ENCODE measurements at places on chromosomes 3 and 15.

DNA sequence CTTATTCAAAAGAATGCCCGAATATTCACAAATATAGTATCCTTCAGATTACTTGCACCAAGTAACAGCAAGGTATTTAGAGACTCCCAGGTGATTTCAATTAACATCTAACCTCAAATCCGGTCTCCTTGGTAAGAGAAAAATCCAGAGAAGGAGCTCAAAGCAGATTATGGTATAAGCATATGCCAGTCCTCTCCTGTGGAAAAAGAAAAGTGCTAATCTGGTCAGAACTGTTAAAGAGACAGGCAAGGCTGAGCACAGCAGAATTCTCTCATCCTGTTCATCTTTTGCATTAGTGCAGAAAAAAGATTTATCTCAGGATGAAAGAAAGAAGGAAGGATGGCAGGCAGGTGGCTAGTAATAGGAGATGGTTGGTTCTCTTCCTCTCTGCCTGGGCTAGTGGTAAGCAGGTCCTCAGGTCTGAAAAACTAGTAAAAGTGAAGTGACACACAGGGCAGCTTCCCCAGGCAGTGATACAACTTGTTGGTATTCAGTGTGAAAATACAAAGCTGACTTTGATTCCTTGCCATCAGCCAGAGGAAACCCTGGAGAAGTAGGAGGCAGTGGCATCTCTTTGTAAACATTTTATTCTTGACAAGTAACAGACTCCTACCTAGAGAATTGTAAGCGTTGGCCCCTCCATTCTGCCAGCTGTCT, 14.2 kb downstream of the ATXN7 start:
- no peak for DNase-seq

DNA sequence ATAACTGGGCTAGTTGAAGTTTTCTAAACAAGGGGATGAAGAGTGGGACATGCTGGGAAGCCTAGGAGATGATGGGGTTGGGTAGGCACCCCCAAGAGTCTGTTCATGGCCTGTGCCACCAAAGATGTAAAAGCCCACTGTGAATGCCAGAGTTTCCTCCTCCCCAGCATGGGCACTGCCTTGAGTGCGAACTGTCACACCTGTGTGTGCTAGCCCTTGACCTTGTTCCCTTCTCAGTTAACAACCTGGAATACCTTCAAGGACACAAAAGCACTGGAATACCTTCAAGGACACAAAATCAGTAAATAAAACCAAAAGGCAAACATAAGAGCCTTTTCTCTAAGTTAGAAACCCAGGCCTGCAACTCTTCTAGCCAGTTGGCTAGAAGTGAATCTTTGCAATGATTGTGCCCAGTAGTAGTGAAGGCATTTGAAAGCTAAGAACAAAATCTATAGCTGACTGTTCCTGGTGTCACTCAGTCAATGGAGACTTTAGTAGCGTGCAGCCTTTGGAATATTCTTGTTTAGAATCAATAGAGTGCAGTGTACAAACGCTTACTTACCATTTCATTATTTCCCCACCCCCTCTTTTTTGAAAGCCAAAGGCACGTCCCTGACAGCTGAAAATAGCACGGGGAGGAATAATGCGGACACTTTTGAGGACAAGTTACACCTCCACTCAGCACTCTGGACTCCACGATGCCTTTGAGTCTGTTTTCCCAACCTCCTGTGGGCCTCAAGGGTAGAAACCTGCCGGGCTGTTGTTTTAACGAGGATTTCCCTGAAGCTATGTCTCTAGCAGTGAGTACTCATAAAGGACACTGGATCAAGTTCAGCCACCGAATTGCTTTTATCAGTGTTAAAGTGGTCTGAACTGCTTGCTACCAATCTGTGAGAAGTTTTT, 24.2 kb downstream of the PSMD6 start:
- no peak for DNase-seq

- DNase-seq = no peak
Observed at GRCh38 chr3:69318410-69318809, 67.5 kb downstream of the FRMD4B start.

DNA sequence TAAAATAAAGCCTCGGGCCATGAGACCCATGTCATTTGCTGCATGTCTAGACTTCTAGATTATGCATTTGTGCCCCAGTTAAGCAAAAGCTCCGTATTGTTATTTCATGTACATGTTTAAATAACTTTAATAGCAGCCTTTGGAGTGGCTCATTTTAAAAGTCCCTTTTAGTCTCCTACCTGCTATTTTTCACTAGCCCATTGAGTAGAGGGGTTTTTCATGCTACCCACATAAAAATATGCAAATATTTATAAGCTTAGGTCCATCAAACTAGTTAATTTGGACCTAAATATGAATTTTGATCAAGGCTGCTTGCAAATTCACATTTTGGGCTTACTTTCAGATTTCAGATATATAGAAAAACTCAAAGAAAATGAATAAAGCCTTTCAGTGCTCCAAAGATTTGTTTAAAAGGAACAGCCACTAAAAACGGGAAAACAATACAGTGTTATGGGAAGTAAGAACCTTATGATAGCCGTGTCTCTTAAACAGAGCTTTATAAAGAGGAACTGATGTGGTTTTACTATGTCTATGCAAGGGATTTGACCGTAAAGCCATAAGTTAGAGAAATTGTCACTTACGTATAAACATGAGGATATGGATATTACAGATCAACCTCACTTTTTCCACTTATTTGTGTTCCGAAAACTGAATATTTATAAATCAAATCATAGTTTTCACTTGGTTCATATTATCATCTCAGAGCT, 30.0 kb downstream of the FILIP1L start:
- no peak for DNase-seq

DNA sequence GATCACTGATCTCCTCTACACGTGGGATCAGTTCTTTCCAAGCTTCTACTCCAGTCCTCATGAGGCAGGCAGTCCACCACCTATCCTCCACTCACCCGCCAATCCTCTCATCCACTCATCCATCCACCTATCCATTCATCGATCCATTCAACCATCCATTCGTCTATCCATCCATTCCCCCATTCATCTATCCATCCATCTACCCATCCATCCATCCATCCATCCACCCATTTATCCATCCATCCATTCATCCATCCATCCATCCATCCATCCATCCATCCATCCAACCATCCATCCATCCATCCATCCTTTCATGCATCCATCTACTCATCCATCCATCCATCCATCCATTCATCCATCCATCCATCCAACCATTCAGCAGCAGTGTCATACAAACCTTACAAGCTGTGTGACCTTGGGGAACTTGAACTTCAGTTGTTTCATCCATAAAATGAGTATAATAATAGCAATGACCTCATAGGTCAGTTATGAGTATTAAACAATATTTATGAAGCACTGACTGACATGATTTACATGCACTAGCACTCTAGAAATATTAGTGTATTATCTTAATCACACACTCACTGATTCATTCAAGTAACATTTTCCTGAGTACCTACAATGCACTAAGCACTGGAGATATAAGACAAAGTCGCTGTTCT, 55.0 kb downstream of the TLE3 start:
- DNase-seq = no peak

GRCh38 chr3:54131890-54132289, 9.5 kb downstream of the CACNA2D3 start:
- no peak for DNase-seq

DNA sequence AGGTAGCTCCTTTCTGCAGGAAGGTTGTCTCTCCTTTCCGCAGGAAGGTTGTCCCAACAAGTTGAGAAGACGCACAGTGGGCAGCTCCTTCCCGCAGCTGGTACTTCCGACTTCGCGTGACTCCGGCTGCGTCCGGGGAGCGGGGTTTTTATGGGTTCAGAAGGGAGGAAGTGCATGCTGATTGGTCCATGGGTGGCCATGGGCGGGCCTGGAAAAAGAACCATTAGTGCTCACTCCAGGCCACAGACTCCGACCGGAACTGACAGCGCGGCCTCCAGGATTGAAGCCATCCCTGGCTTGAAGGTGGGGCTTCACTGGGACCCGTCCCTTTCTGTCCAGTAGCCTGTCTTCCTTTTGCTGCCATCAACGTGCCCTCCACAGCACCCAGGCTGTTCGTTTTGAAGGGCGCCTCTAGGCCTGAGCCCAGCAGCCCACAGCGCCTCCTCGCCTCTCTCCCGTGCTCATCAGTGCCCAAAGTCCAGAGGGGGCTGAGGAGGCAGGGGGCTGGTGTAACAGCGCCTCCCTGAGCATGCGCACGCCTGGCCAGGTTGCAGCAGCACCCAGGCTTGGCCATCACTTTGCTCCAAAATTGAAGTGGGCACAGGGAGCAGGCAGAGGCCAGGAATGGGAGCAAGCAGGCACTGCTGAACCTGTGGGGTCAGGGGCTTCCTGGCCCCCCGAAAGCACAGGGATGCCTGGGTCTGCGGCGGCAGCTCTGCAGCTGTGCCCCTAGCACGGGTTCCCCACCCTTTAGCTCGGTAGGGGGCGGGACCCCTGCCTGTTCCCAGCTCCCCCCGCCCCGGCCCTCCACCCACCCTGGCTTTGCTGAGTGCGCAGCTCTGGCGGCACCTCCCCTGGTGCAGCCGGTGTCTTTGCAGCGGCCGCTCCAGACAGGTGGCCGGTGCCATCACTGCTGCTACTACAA, 330.6 kb upstream of the MCTP2 start:
- no peak for DNase-seq
